ENCODE measurements at places on chromosomes 1 and 21.

- DNase-seq = peak; percentile 82
These were observed at the start of gene THEMIS2 for GRCh38 chr1:27872059-27872801. Gene THEMIS2, plus strand, starts transcription at chr1:27872544. Its CDS starts 28 bp downstream, at chr1:27872572.

DNA sequence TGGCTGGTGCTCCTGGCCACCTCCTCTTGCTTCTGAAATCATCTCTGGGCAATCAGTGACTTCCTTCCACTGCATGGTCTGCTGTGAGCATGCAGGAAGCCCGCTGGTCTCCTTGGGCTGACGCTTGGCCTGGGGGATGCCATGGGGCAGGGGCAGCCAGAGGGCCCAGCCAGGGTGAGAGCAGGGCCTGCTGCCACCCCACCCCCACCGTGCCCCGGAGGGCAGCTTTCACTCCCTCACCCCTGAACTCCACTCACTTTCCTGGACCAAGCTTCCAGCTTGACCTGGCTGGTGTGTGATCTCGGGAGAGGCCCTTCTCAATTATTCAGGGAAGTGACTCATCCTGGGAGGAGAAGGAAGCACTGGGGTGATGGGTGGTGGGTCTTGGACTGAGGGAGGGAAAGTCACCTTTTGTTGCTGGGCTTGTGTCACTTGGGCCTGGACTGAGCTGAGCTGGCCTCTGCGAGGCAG is 270.2 kb upstream of the CSF3R start:
- DNase-seq = no peak

GRCh38 chr21:23936224-23936623 is 1671.1 kb downstream of the MRPL39 start:
- DNase-seq = no peak

- DNase-seq = no peak
These were observed 212.3 kb upstream of the DPYD start for GRCh38 chr1:98133131-98133530.

GRCh38 chr1:116754198-116754977 is at the start of gene CD2:
Gene CD2, plus strand, starts transcription at chr1:116754430. Its CDS starts 63 bp downstream, at chr1:116754493.
- DNase-seq = peak; percentile 72

DNA sequence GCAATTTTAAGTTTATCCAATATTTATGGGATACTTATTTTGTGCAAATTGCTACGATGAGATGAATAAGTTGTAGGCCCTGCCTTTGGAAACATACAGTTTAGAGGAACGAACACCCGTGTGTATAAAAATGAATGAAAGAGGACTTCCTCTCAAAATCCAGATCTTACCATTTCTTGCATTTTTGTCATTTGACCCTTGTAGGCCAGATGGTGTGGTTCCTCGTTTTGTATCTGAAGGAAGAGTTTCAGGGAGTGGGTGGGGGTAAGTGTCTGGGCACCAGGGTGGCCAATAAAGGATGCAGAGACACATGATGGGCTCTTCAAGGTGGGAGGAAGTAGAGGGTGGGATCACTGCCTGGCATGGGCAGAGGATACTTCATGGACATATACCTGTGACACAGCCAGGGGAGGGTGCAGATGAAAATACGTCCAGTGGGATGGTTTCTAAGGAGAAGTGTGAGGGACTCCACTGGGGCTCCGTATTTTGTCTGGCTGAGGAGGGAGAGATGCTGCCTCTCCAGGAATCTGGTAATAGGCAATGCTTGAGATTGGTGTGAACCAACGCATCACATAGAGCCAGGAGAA is 14.4 kb downstream of the MAPKAPK2 start:
- DNase-seq = no peak

- DNase-seq = no peak
These were observed 259.8 kb downstream of the LMO4 start for GRCh38 chr1:87588495-87588894.

- DNase-seq = no peak
These were observed 15.1 kb downstream of the MTFR1L start for GRCh38 chr1:25834894-25835293.

- no peak for DNase-seq
These were observed 3.3 kb downstream of the RD3 start for GRCh38 chr1:211488641-211489040.

DNA sequence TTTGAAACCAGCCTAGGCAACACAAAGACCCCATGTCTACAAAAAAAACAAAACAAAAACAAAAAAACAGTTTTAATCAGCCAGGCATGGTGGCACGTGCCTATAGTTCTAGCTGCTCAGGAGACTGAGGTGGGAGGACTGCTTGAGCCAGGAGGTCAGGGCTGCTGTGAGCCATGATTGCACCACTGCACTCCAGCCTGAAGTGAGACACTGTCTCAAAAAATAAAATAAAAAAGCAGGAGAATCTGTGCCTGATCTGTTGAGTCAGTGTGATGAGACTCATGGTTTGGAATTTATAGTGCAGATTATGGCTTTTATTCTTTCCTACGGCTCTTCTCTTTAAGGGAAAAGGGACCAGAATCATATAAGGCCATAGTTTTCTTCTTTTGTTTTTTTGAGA is 16.5 kb downstream of the TRIT1 start:
- no peak for DNase-seq

GRCh38 chr1:71269179-71269578 is 188.3 kb upstream of the ZRANB2 start:
- no peak for DNase-seq

DNA sequence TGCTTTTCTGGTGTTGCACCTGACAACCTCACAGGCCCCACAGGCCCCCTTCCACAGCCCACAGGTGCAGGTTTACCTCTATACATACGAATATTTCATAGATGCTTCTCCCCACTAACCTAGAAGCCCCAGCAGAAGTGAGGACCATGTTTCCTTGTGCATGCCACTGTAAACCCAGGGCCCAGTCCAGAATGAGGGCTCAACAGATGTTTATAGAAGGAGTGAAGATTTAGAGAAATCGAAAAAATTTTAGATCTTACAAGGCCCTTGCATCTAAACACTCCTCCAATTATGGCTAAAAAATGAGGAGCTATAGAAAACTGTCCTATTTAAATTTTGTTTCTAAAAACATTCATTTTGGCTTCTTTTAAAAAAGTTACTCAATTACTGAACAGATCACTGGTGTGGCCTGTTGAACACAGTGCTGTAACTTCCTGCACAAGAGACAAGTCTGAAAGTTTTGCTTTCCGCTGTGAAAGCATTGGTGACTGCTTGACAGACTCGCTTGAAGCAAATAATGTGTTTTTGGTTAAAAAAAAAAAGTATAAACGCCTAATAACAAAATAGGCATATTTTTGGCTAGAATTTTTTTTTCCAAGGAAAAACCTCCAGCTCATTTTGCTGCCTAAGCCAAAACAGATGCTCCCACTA is 1.2 kb downstream of the ABCB10 start:
- no peak for DNase-seq

DNA sequence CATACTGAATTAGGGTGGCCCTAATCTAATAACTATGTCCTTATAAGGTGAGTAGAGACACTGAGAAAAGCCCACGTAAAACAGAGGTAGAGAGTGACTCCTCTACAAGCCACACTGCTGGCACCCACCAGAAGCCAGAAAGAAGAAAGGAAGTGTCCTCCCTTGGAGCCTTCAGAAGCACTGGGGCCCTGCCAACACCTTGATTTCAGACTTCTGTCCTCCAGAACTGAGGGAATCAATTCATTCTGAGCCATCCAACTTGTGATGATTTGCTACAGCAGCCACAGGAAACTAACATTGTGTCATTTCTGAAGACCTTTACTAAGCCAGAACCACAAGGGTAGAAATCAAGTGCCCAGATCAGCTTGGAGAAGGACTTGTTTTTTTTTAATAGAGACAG is 15.0 kb downstream of the GNB1 start:
- no peak for DNase-seq

DNA sequence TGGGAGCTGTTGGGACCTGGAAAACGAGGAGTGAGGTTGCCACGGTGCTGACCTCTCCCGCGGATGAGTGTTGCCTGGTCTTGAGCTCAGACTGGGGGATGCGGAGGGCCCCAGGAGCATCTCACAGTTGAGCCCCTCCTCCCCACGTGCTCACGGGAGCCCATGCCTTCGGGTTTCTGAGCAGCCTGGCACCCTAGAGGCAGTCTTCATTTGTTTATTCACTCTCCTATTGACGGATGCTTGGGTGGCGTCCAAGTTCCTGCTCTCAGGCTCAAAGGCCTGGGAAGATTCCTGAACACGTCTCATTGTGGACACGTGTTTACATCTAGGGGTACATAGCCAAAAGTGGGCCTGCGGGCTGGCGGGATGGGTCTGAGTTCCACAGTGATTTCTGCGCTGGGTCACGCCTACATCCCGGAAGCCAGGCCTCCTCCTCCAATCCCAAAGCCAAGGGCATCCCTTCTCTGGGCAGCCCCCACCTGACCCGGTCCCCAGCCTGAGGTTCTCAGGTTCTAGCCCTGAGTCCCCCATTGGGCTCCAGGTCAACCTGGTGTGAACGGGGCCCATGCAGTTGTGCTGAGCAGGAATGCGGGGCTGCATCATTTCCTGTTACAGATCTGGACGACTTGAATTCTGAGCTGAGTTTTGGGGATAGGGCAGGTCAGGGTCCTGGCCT is 14.7 kb downstream of the WNT3A start:
- DNase-seq = no peak

DNA sequence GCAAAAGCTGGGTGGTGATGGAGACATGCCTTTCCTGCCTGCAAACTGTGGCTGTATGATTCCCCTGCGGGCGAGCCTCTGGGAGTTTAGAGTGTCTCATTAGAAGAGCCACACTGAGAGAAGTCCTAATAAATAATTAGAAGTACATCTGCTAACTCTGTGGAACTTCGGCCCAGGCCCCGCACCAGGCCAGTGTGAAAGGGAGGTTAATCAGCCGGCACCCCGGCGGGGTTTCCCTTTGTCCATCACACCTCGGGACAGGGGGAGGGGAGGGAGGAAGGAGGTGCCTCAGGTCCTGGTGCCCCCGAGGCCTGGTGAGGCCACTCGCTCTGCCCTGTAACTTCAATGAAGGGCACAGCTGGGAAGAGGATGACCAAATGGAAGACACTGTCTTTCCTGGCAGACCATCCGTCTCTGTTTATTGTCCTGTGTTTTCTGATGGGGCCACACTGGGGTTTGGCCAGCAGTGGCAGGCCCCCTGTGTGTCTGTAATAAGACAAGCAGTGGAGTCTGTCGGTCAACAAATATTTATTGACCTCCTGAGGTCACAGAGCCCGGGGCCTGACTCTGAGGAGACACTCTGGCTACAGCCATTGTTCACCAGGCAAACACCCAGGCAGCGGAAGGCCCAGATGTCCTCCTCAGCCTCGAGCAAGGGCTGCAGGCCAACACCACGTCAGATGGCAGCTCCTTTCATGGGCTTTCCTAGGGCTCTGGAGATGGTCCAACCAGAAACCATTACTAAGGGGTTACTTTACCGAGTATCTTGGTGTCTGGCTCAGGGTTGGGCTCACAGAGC is 267.5 kb upstream of the RAB4A start:
- DNase-seq = no peak

DNA sequence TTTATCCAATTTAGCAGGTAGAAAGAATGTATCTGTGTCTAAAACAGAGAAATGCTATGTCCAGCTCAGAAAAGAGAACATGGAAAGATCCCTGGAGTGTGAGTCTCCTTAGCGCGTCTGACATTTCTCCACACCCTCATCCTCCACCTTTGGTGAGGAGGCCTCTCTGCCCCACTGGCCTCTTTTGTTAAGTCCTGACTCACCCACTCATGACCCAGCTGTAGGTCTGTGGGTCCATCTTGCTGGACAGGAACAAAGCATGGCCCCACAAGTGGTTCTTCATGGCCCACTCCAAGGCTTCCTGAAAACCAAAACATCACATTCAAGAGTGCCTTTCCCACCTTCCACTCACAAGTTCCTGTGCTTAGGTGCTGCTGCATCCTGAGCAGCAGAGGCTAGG is 15.8 kb downstream of the SEC16B start:
- DNase-seq = no peak

DNA sequence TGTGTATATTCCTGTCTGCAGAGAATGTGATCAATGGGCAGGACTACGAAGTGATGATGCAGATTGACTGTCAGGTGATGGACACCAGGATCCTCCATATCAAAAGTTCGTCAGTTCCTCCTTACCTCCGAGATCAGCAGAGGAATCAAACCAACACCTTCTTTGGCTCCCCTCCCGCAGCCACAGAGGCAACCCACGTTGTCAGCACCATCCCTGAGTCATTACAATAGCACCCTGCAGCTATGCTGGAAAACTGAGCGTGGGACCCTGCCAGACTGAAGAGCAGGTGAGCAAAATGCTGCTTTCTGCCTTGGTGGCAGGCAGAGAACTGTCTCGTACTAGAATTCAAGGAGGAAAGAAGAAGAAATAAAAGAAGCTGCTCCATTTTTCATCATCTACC is 65.2 kb downstream of the OLFML2B start:
- DNase-seq = no peak

DNA sequence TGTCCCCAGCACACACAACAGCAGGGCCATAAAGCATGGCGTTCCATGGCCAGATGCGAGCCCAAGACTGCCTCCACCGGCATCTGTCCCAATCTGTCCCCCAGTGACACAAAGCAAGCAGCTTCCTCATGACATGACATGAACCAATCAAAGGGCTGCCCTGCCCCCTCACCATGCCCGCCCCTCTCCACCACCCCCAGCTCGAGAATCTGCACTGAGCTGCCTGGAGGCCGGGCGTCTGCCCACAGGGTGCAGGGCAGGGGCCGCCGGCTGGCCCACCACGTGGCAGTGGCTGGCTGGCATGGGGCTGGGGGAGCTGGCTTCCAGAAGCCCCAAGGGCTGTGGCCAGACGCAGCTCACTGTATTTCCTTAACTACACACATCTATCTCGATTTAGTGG is 27.8 kb downstream of the WNT9A start:
- no peak for DNase-seq

- peak; percentile 49 for DNase-seq
These were observed 49.7 kb upstream of the TSPAN2 start for GRCh38 chr1:115138973-115139372.

- peak; percentile 27 for DNase-seq
These were observed 4.6 kb downstream of the FCRLB start for GRCh38 chr1:161725908-161726472.

DNA sequence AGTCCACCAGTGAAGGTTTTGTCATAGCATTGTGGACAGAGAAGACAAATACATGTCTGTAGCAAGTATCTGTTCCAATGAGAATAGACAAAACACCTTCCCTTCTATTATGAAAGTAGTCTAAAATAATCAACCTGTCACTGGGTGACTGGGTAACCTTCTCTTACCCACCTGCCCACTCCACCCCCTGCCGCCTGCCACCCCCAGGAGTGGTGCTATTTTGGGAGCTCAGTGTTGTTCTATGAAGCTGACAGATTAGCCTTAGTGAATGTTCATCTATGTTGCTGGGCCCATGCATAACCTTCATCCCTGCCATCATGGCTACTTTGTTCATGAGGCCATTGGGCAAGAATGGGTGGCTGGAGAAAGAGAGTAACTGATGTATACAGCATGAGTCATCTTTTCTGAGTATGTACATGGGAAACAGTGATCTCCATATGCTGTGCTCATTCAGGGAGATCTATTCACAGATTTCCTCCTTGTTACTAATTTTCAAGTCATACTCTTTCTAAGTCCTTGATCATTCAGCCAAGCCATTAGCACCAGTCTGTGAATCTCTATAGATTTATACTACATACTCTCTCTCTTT is 24.8 kb downstream of the MARK1 start:
- DNase-seq = no peak

GRCh38 chr1:5658340-5659316 is 333.6 kb downstream of the NPHP4 start:
- DNase-seq = no peak

Measured in CD4-positive, alpha-beta T cell treated with Interleukin-1 beta for 1 hour (primary cell).